ENCODE measurements at places on chromosomes 5 and 9.
A peak's percentile ranks its signal among the peaks of the same experiment; 100 is the strongest.

DNA sequence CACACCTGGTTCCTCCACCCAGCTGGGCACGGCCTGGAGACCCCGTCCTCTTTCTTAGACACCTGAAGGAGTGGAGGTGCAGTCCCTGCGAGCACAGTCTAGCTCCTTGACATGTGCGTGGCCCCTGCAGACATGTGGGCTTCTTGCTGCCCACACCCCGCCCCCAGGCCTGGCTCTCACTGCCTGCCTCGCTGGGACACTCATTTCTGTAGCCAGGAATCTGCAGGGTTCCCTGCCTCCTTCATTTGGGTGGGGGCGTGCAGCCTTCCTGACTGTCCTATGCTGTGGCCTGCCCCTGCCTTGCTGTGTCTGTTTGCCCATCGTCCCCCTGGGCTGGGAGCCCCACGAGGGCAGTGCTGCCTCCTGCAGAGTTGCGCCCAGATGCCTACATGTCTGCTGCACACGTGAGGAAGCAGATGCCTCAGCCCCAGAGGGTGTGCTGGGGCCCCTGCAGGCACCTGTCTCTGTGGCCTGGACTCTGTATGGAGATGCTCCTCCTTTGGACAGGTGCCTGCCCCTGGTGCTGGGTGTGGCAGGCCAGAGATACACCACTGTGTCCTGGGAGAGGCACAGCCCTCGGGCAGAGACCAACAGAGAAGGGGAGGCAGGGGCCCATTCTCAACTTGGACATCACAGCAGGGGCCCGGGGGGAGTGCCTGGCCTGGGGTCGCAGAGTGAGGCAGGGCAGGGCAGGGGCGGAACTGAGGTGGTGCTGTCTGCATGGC lies 22.6 kb downstream of the FLT4 start:
- DNase-seq: no peak

DNA sequence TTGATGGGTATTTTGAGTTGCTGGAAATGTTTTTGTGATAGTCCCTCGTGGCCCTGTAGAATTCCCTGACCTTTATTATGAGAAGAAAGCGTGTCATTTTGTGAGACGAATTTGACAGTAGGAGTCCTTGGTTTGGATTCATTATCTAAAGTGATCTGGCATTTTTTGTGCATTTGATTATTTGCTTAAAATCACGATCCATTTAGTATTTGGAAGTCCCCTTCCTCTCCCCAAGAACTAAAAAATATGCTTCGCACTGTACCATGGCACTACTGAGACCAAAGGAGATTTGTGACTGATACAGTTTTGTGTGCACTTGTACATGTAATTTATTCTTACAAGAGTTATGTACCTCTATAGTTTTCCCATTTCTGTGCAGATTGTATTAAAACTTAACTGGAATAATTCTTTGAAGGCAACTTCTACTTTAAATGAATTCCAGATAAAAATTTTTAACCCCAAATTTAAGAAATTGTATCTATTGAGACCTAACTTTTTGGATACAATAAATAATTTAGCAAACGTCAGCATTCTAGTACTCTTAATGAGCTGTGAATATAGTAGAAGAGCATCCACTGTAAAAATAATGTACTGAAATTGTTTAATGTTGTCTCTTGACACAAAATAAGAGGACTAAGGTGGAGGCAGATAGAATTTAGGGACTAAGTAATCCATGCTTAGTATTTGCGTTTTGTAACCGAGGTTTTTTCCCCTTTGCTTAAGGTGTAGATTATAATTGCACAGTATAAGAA lies 2.1 kb downstream of the MAP3K1 start:
- DNase-seq: no peak

DNA sequence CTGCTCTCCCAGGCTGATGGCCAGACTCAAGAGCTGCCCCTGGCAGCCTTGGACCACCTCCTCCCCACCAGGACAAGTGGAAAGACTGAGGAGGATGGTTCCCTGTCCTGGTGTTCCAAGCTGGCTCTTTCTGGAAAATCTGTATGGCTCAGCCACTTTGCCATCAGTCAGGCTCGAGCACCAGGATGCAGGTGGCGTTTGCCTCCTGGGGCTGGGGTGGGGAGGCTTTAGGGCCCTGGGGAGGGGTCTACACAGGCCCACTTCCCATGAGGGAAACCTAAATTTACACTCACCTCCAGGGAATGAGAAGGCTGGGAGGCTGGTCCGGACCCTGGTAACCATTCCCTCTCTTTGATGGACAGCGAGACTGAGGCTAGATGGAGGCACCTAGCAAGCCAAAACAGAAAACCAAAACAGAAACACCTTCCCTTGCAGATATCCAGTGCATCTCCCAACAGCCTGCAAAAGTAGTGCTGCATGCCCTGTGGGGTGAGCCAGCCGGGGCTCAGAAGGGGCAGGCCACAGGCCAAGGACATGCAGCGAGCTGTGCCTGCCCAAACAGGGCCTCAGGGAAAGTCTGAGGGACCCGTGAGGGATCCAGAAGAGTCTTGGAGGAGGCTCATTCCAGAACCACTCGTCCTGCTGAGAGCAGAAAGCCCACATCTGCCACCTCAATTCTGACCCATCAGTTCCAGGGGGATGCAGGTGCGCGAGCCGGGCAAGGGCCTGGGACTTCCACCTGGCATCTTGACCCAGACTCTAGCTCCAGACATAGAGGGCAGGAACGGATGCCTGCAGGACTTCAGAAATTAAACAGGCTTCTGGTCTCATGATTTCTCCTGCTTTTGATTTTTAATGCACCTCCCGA lies 5.4 kb upstream of the CSF2 start:
- no peak for DNase-seq

- no peak for DNase-seq
These were observed 179.1 kb downstream of the FGF1 start for GRCh38 chr5:142506756-142507155.

DNA sequence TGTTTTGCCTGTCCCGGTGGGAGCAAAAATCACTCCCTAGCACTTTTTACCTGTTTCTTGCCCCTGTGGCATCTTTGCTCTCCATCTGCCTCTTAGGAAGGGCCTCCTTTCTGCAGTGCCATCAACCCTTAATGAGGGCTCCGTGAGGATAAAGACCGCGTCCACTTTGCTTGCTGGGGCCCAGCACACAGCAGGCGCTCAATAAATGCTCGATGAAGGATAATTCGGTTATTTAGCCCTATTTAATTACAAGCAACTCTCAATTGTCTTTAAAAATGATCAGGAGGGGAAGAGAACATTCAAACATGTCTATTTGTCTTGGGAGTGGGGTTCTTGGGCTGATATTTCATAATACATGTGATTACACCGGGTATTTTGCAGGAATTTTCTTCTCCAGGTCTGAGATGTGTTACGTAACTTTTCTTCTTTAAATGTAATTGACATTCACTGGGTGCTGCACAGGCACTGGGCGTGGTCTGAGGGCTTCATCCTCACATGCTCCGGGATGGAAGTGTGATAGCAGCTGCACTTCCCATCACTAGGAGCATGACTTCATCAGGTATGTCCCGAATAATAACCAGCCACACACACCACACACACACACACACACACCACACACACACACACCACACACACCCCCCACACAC lies 19.8 kb upstream of the NTNG2 start:
- no peak for DNase-seq

DNA sequence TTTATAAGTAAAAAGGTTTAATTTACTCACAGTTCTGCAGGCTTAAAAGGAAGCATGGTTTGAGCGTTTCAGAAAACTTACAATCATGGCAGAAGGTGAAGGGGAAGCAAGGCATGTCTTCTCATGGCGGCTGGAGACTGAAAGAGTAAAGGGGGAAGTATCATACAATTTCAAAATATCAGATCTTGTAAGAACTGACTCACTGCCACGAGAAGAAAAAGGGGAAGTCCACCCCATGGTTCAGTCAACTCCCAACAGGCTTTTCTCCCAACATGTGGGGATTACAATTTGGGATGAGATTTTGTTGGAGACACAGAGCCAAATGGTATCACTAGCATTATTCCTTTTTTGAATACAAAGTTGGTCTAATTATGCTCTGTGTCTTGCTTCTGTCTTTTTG lies 627.9 kb upstream of the ST8SIA4 start:
- no peak for DNase-seq

GRCh38 chr5:163504079-163504931 lies 1.1 kb upstream of the MAT2B start:
- DNase-seq: peak; percentile 26

DNA sequence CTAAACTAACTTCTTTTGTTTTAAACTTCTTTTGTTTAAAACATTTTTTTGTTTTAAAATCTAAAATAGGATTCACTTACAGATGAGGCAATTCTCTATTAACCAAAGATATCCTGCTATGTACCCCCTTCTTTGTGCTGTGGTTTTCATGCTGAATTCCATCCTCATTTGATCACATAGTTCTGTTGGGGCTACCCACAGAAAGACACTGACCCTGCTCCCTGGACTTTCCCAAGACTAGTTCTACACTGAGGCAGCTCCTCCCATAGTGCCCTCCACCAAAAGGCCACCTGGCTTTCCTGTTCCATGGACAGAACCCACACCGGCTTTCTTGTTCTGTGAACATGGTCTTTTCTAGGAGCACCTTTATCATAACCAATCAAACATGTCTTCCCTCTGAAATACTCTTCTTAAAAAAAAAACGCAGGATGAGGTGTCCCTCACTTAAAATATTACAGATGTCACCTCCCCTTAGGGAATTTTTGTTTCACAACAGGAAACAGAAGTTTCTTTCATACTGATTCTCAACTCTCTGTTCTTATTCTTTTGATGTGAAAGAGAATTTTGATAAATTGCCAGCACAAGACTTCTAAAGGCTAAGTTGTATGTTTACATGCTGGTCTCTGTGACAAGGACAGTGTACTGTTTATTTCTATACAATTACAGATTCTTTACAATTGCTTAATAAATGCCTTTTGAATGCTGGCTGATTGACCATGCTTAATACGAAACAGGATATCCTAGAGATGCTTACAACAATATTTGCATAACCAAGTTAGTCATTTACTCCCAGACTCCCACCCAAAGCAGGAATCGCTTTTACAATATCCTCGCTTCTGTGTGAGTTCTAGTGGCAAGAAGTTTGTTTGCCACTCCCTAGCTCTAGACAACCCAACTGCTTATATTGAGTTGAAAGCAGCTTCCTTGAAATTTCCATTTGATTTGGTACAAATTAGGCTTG lies 300.4 kb downstream of the DTWD2 start:
- DNase-seq: no peak

DNA sequence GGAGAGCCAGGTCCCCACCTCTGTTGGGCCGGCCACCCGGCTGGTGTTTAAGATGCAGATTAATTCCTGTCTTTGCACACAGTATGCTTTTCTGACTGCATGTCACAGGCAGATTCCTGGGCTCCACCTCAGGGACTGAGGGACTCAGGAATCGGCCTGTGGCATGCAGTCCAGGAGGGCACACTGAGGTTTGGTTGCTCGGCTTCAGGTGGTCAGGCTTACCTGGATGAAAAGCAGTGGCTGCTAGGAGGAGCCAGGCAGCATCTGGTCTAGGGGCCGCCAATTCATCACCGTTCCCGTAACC lies 1.1 kb downstream of the WDR5 start:
- DNase-seq: no peak

GRCh38 chr5:54676481-54677340 lies 159.2 kb downstream of the SNX18 start:
- no peak for DNase-seq

GRCh38 chr5:91311168-91311696 lies 71.9 kb downstream of the ARRDC3 start:
- DNase-seq: no peak

DNA sequence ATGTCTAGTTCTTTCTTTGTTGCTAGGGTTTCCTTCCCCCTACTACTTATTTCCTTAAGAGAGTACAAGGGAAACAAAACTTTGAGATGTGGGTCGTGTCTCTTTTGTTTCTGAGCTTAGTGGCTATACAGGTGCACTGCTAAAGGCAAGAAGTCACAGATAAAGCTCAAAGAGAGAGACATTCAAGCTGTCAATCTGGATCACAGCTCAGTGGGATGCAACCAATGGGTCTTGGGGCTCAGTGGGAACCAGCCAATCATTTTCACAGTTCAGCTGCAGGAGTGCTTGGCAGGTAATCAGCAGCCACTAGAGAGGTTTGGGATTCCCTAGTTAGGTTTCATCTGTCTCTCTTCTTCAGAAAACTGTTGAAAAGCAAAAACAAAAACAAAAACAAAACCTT lies 135.4 kb upstream of the SGCD start:
- no peak for DNase-seq

- no peak for DNase-seq
These were observed 235.0 kb downstream of the GOLPH3 start for GRCh38 chr5:31939151-31939550.

- peak; percentile 71 for DNase-seq
These were observed 1.0 kb upstream of the RXRA start for GRCh38 chr9:134325096-134325812.

GRCh38 chr5:96141749-96142148 lies 180.1 kb upstream of the ELL2 start:
- no peak for DNase-seq

GRCh38 chr9:92696619-92697018 lies 26.7 kb upstream of the IPPK start:
- DNase-seq: no peak

DNA sequence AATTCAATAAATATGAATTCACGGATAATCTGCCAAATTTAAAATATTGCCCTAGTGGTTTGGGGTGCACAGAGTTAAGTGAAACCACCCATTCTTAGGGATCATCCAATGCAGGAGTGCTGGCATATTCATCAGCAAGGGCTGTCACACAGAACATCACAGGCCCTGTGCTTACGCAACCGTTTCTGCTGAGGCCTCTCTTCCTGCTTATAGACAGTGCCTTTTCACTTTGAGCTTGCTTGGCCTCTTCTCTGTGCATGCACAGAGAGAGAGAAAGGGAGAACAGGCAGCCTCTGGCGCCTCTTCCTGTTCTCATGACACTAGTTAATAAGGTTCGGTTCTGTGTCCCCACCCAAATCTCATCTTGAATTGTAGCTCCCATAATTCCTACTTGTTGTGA lies 366.3 kb downstream of the ICE1 start:
- DNase-seq: no peak

- peak; percentile 6 for DNase-seq
These were observed 246.7 kb downstream of the GAS1 start for GRCh38 chr9:86700629-86701028.

- DNase-seq: no peak
These were observed 4.1 kb upstream of the PHYKPL start for GRCh38 chr5:178236679-178237078.

- no peak for DNase-seq
These were observed 43.5 kb upstream of the MPDZ start for GRCh38 chr9:13322828-13323550.

GRCh38 chr9:105855987-105856386 lies 161.6 kb downstream of the TMEM38B start:
- DNase-seq: no peak

DNA sequence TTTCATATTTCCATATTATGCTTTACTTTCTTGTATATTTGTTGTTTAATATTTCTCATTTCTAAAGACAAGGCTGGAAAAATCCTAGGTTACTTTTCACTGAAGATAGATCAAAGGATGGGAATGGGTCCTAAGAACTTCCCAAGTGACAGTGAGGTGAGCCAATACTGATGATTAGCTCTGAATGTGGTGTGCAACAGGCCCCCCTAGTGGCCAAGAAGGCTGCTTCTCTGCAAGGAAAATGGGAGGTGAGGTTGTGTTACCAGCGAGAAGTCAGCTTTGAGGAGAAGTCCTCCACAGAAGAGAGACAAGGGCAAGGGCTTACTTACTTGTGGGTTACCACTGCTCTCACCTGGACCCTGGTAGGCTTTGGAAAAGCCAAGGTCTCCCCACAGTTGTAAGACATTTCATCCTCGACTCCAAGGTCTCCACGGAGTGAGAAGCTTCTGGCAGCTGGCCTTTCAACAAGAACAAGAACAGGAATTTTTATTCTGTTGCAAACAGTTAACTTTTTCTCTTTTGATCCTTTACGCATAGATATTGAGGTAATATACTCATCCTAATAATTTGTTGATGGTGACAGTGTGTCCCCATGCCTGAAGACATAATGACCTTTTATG lies 69.9 kb downstream of the MAMDC2 start:
- no peak for DNase-seq

GRCh38 chr9:99118782-99119466 lies 14.0 kb downstream of the TGFBR1 start:
- DNase-seq: no peak
